ENCODE measurements at places on chromosomes 3 and 15.

- no peak for DNase-seq
These were observed 10.2 kb downstream of the BDH1 start for GRCh38 chr3:197545571-197545970.

DNA sequence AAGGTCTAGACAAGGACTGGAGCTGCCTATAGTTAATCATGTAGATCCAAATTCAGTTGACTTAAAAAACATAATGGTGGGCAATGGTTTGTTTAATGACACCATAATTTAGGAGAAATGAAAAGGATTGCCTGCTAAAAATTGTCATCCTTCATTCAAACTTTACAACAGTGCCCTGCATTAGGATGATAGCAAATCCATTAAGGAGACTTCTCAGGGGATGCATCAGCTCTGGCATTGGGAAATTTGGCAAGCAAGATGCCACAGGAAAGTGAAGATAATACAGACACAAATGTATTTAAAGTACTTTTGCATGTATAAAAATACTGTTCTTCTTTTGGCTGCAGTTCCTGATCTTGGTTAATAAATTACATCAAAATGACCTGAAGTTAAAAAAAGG, 93.1 kb upstream of the SKOR1 start:
- DNase-seq: no peak

DNA sequence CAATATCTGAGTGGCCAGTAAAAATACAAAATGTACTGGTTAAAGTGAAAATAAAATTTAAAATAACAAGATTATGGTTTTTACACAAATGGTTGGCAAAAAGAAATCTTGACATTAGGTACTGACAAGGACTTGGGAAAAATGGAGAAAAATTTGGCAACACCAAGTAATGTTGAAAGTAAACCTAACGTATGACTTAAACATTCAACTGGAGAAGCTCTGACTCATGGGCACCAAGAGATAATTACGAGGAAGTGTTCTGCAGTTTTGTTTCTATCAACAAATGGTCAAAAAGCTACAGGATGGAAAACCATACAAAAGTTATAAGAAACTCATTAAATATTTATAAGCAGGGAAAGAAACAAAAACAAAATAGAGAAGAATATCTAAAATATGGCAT, 177.7 kb downstream of the ZNF385D start:
- DNase-seq: no peak

GRCh38 chr3:126052196-126053058, 31.5 kb downstream of the SLC41A3 start:
- no peak for DNase-seq

DNA sequence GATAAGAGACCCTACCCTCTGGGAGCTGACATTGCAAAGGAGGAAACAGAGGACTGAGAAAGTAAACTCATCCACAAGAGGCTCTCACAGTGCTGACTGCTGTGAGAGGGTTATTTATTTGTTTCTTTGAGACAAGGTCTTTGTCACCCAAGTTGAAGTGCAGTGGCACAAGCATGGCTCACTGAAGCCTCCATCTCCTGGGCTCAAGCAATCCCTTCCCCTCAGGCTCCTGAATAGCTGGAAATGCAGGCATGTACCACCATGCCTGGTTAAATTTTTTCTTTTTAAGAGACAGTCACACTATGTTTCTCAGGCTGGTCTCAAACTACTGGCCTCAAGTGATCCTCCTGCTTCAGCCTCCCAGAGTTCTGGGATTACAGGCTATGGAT, 52.8 kb downstream of the FBLN2 start:
- DNase-seq: no peak

GRCh38 chr3:97822359-97822775, 556 bp downstream of the CRYBG3 start:
- no peak for DNase-seq

GRCh38 chr15:67142092-67142766, 76.8 kb downstream of the SMAD3 start:
- DNase-seq: no peak

DNA sequence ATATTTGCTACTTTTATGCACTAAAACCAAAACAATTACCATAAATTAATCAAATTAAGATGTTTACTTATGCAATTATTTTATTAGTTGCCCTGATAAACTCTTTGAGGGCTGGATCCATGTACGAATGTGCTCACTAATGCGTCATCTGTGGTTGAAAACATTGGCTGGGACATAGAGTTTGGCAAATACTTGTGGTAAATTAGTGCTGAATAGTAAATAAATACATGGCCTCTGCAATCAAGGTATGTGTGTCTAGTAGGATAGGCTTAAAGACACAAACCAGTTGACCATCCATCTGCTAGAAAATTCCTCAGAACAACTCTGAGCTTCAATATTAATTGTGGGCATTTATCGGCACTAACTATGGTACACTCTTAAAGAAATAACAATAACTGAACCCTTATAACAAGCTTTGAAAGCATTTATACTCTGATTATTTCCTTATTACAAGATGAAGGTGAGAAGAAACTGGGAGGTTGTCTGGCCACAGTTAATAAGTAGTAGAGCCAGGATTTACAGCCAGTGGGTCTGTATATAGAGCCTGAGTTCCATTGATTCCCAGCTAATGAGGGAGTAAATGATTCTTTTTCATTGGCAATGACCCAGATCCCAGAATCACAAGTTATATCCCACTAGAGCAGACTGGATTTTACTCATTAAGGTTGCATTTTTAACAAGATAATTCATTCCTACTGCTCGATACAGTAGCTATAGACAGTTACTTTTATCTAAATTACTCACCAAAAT, 169.5 kb upstream of the CNTN6 start:
- DNase-seq: no peak

DNA sequence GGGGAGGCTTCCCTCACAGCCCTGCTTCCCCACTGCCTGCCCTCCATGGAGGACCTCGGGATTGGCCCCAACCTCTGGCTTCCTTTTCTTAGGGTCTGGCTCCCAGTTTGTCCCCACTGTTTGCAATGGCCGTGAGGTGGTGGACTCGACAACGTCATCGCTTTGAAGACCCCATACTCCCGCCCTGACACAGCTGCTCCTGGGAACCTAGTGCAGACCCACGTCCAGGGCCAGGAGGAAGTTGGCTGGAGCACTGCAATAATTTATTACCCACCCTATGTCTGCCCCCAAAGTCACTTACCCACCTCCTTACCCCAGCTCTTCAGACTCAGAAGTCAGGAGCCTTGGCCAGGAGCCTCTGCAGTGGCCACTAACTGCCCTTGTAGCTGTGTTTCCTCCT, 11.1 kb downstream of the GRM2 start:
- DNase-seq: peak; percentile 14

- DNase-seq: no peak
These were observed 59.2 kb downstream of the EPHB1 start for GRCh38 chr3:134854254-134854653.

DNA sequence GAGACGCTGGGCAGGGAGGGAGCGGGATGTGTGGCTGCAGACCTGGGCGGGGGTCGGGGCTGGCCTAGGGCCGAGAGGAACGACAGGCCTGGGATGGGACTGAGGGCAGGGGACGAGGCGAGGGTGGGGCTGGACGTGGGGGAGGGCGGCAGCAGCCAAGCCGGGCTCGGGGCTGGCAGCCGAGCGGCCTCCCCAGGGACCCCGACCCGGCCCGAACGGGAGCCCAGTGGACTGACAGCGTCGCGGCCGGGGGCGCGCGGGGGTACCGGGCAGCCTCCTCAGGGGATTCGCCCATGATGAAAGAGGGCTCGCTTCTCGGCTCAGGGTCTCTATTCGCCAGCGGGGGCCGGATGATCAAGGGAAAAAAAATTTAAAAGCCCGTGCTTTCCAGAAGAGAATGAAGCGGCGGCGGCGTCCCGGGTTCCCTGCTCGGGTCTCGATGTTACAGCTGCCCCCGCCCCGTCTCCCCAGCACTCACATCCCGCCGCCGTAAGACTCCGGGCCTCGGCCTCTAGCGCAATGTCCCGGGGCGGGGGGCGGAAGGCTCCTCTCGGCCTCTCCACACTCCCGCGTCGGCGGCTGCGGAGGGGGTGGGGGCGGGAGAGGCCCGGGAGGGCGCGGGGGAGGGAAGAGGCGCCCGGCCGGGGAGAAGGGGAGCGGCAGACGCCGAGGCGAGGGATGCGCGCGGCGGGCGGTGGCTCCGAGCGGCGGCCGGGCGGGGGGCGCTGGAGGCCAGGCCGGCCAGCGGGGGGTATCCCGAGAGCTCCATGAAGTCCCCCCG, 4.3 kb downstream of the PTH1R start:
- no peak for DNase-seq

DNA sequence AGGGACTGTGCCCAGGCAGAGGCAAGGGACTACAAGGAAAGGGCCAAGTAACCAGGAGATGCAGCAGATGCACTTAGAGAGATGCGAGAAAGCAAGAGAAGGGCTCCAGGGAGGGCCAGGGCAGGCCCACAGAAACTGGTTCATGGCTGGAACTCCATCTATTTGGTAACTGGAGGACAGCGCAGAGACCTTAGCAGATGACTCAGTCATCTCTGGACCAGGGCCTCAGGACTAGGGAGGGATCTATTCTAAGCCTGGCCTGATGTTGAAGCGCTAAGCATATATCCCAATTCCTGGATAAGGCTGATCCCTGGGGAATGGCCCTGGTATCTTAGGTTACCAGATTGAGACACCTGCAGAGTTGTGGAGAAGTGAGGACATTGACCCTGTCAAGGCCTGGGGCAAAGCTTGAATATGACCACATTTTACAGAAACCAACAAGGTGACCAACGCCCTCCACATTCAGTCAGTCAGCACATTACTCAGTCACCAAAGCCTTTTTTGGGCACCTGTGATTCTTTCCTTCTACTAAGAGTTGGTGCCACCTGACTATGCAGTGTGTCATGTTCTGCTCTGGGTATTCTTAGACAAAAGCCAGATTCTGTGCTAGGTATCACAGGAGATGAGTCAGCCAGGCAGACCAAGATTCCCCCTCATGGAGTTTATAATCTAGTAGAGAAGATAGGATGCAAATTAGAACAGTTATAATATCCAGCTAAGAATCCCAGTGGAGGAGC, 68.4 kb upstream of the SLCO3A1 start:
- DNase-seq: no peak

GRCh38 chr3:128344052-128344735, 122.5 kb downstream of the DNAJB8 start:
- DNase-seq: no peak

- no peak for DNase-seq
These were observed 288.9 kb upstream of the TPM1 start for GRCh38 chr15:62753518-62754221.

Data from D721Med (cell line).